ENCODE measurements at places on chromosomes 5 and 9. TPM values are rescaled to one million over a fixed set of nuclear protein-coding genes. Genes with fewer than 3 reads are reported as not detected.

Gene SNCB
- total RNA-seq: not detected

Gene SH3TC2
- total RNA-seq: 2.5 TPM

Gene SNX2
- 67.9 TPM for total RNA-seq

Gene ENDOG
- 46.7 TPM for total RNA-seq

Gene GLRA1
- total RNA-seq: not detected

Gene EMB
- total RNA-seq: 18.9 TPM

Gene FAM78A
- total RNA-seq: 1.7 TPM

Gene HTR4
- total RNA-seq: not detected

Gene TMEM8B
- total RNA-seq: 6.9 TPM
